ENCODE measurements at places on chromosomes 12 and 14.

DNA sequence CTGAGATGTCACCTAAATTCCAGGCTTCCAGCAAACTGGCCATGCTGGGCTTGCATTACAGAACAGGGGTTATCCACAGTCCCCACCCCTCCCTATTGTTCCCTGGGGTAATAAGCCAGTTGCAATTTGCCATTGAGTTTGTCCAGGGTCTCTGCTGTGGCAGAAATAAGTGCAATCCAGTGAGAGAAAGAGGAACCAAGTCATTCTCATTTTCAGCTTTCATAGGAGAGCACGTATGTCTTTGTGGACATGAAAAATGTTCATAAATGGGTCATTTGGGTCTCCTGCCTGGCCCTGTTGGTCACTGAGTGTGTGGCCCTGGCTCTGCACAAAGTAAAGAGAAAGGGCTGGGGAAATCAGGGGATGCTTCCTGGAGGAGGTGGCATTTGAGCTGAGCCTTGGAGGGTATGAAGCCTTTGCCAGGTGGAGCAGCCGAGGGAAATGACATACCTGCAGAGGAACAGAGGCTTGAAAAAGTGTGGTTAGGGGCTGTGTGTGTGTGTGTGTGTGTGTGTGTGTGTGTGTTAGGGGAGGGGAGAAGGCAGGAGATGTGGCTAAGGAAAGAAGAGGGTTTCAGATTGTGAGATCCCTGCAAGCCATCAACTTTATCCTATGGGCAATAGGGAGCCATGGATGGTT, 29.3 kb downstream of the CMKLR1 start:
- DNase-seq: no peak

DNA sequence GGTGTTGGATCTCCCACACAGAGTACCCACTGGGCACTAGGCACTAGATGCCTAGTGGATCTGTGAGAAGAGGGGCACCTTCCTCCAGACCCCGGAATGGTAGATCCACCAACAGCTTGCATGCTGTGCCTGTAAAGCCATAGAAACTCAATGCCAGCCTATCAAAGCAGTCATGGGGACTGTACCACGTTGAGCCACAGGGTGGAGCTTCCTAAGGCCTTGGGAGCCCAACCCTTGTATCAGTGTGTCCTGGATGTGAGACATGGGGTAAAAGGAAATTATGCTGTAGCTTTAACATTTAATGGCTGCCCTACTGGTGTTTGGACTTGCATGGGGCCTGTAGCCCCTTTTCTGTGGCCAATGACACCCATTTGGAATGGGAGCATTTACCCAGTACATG, 1024.9 kb downstream of the TMEM121 start:
- DNase-seq: no peak

- DNase-seq: no peak
Observed at GRCh38 chr12:40253936-40254335, 29.1 kb downstream of the LRRK2 start.

DNA sequence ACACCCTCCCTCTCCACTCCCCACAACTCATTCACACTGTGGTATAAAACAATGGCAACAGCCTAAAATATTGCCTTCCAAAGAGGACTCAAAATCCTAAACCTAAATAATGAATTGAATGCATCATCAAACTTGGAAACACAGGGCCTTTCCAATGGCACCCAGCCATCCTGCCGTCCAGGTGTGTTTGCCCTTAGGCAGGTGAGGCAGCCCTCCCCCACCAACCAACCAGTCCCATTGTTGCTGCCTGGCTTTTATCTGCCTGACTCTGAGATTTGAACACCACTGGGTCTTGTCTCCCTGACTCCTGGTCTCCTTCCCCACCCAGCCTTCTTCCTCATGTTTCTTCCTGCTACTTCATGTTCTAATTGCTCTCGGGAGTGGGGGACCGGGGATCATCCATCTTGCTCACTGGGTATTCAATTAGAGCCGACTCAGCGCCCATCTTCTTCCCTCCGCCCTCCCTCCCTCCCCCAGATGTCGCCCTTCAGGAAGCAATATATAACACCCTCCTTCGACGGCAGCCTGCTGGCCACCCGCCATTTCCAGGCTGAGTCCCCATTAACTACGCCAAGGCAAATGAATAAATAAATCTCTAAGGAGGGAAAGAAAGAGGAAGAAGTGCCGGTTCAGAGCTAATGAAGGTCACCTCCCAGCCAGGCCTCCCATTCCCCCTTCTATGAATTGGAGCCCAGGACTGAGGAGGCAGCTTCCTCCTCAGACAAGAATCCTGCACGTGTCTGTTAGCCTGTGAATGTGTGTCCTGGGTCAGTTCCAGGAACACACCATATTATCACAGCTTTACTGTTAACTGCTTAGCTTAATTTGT, 36.3 kb upstream of the NTF3 start:
- no peak for DNase-seq

GRCh38 chr12:119825262-119825661, 51.9 kb downstream of the CIT start:
- DNase-seq: no peak

DNA sequence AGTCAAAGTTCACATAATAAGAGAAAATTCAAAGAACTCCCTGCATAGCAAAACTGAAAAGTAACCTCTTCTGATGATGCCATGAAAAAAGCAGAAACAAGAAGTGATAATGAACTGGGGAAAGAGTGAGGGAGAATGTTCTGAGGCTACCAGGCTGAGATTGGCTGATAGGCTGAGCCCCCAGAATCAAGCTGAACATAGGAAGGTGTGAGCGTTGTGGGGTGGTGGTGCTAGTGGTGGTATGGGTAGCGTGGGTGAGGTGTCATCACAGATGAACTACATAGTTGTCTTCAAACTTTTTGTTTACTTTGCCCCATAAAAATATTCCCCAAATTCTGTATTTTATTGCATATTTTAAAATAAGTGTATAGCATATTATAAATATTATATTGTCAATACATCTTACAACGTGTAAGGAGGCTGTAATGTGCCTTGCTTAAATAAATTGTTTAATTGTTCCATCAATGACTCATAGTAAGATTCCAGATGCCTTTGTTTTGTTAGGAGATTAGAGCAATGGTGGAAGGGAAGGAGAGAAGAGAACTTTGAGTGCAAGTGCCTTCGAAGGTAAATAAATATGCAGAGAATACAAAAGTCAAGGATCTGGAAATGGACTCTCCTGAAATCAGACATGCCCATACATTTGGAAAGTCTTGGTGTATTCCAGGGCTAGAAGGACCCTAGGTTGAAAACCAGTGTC, 15.8 kb upstream of the CFAP54 start:
- DNase-seq: no peak

DNA sequence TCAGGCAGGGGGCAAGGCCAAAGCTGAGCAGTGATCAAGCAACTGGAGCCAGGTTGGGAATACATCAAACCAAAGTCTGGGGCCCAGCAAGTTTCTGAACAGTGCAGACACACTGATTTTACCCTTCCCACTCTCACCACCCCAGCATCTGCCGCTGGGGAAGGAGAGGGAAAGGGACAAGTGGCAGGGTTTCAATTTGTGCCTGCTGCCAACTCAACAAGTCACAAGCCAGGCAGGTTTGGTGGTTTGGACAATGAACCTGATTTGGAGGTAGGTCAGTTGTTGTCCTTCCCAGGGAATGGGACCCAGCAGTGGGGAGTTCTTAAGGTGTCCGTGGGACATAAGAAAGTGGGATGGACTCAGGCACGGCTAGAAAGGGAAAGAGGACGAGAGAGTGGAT, 151.9 kb upstream of the NOS1 start:
- DNase-seq: peak; percentile 21

- DNase-seq: no peak
Observed at GRCh38 chr14:53532853-53533252, 379.7 kb upstream of the DDHD1 start.

- peak; percentile 100 for DNase-seq
Observed at GRCh38 chr14:103512701-103513611, 9.7 kb downstream of the CKB start.

DNA sequence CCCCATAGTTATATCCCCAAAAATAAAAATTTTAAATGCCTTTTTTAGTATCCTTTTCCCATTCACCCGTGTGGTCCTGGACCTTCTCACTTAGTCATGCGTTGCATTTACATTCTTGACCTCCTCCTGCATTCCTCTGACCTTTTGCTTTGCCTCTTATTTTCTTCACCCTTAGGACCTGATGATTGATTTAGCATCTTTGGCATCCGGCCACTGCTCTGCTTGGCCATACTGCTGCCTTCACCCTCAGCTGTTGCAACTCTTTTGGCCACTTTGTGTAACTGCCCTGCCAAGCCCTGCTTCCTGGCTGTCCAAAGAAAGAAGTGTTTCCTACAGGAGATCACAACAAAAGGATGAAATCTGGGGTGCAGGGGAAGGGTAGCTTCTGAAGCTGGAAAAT, 48.8 kb upstream of the SLC38A4 start:
- no peak for DNase-seq
